ENCODE measurements at places on chromosomes 16 and 17.

GRCh38 chr17:17102176-17102575 lies 59.9 kb downstream of the MPRIP start:
- DNase-seq: no peak

DNA sequence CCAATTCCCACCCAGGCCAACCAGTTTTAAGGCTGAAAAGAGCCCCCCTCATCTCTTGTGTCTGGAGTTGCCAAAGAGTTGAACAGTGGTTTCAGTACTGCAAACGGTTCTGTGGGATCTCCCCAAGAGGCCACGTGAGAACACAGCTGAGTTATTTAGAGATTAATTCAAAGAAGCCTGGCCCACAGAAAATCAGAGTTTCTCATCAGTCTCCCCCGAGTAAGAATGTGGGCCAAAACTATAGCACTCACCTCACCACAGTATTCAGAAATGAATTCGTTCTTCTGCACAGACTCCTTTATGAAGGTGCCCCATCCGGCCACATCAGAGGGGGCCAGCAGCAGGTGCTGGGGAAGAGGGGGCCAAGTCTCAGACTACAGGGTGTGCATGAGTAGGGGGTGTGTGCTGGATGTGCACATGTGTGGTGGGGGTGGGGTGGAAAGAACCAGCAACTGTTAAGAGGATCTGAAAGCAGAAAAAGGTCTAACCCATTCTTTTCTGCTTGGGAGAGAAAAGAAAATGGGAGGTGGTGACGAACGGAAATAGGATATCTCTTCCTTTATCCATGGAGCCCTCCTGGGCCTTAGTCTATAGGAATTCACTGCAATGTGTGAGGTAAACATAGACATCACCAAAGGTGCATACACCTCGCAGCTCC lies 22.6 kb downstream of the CNTNAP1 start:
- DNase-seq: no peak

DNA sequence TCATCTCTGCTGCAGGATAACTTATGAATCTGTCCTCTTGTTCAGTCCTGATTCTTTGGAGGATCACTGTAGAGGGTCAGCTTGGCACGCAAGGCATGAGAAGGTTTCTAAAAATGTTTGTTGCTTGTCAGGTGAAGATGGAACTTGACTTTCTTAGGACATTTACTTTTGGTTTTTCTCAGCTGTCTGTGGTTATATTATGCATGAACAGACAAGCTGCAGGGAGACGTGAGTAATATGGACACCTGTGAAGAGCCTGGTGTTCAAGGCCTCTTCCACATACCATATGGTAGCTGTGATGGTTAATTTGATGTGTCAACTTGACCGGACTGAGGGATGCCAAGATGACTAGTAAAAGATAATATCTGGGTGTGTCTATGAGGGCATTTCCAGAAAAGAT lies 270.2 kb upstream of the CPHXL start:
- DNase-seq: no peak

DNA sequence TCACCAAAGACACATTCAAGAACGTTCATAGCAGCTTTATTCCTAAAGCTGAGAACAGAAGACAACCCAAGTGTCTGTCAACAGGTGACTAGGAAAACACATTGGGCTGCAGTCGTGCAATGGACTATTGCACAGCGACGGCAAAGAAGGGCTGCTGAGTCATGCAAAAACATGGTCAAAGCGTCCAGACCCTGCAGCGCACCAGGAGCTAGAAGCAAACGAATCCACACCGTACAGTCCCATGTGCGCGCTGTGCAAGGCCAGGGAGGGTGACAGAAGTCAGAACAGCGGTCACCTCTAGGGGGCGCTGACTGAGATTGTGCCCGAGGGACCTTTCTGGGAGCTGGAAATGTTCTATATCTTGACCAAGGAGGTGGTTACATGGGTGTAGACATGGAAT lies 266.4 kb downstream of the MAF start:
- DNase-seq: no peak

- no peak for DNase-seq
Observed at GRCh38 chr17:4551141-4551540, 4.0 kb downstream of the MYBBP1A start.
